ENCODE measurements at places on chromosomes 5 and 9.

DNA sequence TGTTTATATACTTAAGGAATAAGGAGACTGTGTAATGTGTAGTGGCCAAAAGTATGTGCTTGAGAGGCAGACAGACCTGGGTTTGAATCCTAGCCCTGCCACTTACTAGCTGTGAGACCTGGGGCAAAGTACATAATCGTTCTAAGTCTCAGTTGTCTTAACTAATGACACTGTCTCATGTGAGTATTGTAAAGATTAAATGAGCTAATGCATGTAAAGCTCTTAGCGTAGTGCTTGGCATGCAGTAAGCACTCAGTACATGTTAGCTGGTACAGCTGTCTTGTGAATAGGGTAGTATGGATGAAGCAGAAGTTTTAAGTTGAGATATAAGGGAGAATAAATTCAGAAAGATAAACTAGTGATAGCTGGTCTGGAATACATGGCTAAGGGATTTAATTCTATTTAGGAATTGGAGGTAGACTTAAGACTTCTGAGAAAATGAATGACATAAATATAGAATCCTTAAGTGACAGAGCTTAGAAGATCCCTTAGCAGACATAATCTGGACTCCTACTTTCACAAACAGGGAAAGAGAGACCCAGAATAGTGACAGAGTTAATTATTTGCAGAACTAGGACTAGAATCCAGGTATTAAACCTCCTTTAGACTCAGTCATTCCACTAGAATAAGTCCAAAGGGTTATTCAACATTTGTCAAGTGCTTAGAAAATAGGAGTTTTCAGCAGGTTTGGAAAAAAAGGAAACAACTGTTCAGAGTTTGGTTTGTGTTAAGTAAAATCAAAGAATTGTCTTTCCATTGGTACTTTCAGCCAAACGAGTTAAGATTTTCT lies 13.1 kb downstream of the GPR21 start:
- DNase-seq, result no peak

DNA sequence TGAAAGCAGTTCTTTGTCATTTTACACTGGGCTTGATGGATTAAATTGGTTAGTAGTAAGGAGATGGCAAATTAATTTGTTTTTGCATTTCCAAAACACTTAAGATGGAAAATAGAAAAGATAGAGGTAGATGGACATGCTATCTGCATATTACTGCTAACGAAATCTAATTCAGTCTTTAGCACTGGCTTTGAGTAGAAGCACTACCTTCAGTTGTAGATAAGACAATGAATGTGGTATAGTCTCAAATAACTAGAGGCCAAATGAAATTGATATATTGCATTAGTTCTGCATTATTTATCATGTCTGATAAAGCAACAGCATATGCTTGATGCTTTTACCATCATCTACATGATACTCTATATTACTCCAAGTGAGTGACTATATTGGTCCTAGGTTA lies 33.4 kb downstream of the KIAA1958 start:
- DNase-seq, result no peak

DNA sequence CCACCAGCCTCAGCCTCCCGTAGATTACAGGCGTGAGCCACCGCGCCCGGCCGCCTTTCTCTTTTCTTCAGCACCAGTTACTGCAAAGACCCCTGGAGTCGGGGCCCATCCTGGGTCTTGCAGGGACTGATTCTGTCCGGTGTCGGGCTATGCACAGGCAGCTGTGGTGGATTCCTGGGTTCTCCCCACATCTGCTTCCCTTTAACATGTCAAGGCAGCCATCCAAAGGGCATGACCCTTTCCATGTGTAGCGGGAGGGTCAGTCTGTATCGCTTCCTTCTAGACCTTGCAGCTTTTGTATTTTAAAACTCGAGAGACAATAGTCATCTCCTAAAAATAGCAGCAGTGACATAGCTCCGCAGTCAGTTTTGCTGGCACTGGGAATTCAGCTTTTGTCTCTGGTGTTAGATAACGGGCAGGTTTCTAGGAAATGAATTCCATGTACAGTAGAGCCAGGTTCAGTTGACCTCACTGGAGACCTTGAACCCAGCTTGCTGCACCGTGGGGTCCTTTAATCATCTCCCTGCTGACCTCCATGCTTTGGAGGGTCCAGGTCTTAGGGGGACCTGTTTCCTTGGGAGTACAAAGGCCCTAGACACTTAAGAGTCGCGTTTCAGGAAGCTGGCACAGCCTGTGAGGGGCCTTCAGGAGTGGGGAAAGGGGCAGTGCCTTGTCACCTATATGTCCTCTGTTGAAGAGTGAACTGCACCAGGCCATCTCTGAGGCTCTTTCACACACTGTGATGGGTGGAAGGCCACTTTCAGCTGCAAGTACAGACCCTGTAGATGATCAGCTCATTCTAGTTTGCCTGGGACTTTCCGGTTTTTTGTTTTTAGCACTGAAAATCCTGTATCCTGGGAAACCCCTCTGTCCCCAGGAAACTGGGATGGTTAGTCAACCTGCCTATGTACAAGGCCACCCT lies 13.8 kb downstream of the ANKRD33B start:
- DNase-seq, result peak; percentile 91

DNA sequence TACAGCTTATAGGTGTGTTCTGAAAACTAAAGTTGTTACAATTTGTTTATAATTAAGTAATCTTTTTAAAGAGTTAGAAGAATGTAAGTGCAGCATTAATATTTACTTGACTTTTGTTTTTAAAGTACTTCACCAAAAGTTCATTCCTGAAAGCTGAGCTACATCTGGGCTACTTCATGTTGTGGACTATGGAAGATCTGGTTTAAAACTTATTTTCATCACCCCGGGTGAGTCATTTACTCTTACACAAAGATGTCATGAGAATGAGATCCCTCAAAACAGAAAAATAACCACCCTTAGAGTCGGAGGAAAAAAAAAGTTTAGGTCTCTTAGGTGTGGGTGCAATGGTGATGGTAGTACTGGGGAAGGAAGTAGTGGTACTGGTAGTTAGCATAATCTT lies 5.1 kb downstream of the POU5F2 start:
- DNase-seq, result no peak

DNA sequence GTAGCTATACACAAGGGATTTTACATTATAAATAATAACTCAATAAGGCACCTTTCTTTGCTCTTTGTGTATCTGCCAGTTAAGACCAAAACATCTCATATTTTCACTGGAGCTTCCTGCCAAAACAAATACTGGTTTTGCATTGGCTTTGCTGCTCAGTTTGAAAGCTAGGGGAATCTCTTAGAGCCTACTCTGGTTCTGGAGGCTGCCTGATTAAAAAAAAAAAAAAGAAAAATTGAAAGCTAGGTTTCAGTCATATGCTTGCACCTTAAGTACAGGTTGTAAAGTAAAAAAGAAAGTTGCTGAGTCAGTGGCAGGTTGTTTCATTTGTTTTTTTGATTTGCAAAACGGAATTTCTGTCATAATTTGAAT lies 2.3 kb downstream of the DENND4C start:
- DNase-seq, result no peak

DNA sequence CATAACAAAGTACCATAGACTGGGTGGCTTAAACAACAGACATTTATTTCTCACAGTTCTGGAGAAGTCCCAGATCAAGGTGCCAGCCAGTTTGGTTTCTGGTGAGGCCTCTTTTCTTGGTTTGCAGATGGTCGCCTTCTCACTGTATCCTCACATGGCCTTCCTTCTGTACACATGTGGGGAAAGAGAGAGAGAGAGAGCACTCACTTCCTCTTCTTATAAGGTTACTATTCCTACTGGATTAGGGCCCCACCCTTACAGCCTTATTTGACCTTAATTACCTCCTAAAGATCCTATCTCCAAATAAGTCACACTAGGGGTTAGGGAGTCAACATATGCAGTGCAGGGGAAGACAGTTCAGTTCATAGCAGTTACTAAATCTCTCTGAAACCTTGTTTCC lies 205.6 kb upstream of the GDNF start:
- DNase-seq, result no peak

- no peak for DNase-seq
Measured at GRCh38 chr9:103811462-103811861, 282.6 kb upstream of the SMC2 start.

DNA sequence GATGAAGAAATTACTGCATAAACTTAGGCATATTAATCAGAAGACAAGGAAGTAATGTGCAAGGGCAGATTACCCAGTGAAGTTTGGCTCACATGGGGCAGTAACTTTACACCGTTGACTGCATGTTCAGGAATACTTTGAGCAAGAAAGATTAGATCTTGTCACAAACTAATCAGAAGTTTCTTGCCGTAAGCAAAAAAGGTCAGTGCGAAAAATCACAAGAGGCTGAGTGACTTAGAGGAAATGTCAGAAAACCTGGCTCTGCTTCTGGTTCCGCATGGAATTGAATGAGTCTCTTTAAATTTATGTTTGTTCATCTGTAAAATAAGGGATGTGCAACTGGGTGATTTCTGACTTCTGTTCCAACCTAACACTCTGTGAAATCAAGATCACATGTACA lies 64.4 kb downstream of the PARP8 start:
- no peak for DNase-seq

GRCh38 chr5:151158287-151158661 lies 695 bp upstream of the ANXA6 start:
- DNase-seq, result no peak

DNA sequence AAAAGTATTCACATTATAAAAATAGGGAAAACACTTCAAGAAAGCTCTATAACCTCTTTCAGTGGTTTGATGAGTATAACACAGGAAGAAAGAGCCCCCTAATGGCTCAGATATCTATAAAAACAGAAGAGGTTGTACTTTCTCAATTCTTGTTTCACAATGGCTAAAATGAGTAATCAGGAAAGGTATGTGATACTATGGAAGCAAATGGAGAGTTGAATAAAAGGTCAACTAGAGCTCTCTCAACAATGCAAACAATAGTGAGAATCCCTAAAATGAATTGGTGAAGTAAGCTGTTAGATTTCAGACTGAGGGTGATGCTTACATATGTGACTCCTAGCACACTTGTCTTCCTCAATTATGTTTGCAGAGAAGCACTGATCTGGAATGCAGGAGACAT lies 584.6 kb upstream of the CDH18 start:
- no peak for DNase-seq

DNA sequence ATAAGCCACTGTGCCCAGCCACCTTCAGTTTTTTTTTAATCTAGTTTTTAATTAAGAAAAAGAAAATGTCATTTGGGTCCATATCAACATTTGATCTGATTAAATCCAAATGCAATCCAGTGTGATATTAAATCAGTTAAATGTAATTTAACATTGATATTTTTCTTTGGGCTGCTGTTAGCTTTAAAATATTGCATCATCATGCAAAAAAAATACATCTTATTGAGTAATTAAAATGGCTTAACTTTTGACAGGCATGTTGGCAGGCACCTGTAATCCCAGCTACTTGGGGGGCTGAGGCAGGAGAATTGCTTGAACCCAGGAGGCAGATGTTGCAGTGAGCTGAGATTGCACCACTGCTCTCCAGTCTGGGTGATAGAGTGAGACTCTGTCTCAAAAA lies 22.7 kb upstream of the LRRC70 start:
- no peak for DNase-seq

DNA sequence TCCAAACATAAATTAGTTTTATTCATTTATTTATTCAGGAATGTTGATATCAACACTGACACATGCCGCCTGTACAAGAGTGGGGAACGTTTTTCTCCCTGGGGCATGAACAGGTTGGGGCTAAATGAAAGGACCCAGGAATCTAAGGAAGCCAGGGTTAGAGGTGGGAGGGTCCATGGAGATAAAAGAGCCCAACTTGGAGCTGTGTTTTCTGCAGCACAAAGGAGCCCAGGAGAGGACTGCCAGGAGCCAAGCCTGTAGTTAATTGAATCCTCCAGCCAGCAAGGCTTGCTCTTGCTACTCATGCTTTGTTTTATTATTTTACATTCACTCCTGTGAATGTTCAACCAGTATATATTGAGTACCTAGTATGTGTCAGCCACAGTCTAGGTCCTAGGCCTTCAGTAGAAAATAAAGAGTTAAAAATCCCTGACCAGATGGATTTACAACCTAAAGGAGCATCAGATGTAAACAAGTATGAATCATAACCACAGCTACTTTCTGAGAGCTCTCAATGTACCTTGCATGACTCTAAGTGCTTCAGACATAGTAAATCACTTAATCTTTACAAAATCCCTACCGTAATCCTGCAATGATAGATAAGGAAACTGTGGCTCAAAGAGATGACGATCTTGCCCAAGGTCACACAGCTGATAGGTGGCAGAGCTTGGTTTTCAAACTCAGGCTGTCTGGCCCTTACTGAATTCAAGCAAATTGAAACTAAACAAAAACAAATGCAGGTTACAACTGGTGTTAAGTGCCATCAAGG lies 69.8 kb downstream of the ASTN2 start:
- no peak for DNase-seq

DNA sequence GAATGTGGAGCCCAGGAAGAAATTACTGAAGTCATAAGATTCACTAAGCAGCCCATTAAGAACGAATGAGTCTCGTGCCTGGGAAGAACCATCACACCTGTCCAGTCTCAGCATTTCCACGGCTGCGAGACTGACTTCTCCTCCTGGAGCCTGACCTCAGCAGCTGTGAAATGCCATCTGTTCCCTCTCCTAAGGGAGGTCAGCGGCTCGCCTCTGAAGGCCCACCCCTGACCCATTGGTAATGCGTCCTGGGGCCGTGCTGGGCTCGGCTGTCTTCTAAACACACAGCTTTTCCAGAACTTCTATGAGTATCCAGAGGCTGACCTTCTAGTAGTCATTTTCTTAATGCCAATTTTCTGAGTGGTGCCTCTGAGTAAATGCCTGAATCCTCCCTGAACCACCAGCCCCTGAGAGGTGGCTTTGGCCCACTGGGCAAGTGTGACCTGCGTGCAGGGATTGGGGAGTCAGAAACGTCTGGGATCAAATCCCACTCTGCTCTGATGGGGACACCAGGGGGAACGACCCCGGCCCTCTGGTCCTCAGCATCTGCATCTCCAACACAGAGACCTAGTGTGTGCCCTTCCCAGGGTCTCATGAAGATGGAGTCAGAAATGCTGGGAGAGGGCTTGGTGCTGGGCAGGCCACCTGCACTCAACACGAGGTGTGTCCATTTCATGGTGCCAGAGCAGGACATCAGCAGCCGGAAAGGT lies 5.7 kb downstream of the SLC6A3 start:
- DNase-seq, result no peak

GRCh38 chr5:159411115-159411514 lies 80.8 kb upstream of the IL12B start:
- DNase-seq, result no peak

GRCh38 chr5:119789406-119790117 lies 160.2 kb downstream of the FAM170A start:
- no peak for DNase-seq

DNA sequence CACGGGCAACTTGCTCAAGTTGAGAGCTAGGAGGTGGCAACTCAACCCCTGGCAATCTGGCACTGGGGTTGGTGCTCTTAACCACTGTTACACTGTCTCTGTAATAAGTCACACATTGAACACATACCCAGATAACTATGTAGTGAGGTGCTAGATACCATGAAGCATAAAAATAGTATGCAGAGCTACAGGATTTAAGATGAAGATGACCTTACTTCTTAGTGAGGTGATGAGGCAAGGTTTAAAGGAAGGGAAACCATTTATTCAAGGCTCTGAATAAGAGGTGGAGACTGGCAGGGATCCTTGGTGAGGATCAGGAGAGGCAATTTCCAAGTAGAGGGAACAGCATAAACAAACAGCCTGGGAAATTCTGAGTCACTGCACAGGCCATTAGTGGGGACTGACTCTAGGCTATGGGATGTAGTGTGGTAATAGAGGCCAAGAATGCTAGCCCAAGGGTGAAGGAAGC lies 67.6 kb upstream of the NR3C1 start:
- DNase-seq, result no peak

- DNase-seq, result no peak
Measured at GRCh38 chr5:172573986-172574870, 66.8 kb upstream of the NEURL1B start.
